HCT116 (cell line): ENCODE measurements at places on chromosomes 7 and 10. TPM values are rescaled to one million over a fixed set of nuclear protein-coding genes. Genes with fewer than 3 reads are reported as not detected.

DNA sequence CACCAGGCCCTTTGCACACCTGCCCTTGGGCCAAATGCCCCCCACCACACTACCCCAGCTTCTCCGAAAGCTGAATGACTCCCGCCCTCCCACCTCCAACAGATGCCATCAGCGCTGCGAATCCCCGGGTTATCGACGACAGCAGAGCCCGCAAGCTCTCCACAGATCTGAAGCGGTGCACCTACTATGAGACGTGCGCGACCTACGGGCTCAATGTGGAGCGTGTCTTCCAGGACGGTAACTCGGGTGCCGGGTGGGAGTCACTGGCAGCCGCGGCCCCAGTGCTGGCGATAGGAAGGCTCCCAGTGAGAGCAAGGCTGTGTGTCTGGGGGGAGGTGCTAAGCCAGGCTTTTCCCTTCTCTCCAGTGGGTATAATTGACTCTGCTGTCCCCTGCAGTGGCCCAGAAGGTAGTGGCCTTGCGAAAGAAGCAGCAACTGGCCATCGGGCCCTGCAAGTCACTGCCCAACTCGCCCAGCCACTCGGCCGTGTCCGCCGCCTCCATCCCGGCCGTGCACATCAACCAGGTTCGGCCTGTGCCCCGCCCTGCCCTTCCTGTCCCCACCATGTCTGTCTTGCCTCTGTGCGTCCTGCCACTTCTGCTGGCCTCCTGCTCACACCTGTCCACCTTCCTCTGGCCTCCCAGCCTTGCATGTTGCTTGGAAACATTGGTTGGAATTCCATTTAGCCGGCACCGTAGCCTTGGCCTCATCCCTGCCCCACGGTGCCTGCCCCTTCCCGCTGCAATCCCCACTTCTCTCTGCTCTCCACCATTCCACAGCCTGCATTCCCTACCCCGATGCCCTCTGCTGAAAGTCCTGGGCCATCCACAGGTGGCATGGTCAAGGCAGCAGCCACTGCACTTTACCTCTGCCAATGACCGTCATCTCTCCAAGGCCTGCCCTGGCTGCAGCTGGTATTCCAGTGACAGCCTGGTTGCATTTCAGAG lies 32.1 kb downstream of the AGAP3 start:
- DNase-seq: no peak

GRCh38 chr7:132333301-132333700 lies 243.0 kb downstream of the PLXNA4 start:
- no peak for DNase-seq

GRCh38 chr7:94092980-94093379 lies 88.8 kb upstream of the BET1 start:
- DNase-seq: no peak

The ODAD2 gene
- 20.4 TPM for total RNA-seq

The RAMP3 gene
- total RNA-seq: not detected
